ENCODE measurements at places on chromosomes 4 and X.

DNA sequence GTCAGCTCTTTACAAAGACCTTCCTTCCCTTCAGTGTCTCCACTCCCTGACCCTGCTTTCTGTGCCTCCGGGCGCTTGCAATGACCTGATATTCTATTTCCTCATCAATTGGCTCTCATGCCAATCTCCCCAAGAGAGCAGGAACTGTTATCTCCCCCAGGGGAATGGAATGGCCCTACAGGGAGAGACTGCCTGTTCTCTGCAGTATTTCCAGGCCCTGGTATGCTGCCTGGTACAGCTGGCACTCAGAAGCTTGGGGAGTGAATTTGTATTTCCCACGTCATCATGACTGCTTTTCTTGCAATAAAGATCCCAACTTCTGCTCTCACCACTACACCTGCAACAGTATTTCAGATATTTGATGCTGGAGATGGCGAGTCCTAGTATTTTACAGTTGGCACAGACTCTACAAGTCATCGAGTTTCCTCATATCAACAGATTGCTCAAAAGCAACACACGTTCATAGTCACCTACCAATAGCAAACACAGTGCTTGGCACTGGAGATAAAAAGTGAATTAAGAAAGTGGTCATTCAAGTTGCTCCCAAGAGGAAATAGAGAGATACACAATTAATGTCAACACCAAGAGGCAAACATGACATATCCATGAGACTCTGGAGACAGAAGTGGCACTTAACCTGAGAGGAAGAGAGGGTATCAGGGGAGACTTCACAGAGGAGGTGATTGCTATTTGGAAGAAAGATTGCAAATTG, 90.5 kb upstream of the EGFL6 start:
- DNase-seq, result no peak

DNA sequence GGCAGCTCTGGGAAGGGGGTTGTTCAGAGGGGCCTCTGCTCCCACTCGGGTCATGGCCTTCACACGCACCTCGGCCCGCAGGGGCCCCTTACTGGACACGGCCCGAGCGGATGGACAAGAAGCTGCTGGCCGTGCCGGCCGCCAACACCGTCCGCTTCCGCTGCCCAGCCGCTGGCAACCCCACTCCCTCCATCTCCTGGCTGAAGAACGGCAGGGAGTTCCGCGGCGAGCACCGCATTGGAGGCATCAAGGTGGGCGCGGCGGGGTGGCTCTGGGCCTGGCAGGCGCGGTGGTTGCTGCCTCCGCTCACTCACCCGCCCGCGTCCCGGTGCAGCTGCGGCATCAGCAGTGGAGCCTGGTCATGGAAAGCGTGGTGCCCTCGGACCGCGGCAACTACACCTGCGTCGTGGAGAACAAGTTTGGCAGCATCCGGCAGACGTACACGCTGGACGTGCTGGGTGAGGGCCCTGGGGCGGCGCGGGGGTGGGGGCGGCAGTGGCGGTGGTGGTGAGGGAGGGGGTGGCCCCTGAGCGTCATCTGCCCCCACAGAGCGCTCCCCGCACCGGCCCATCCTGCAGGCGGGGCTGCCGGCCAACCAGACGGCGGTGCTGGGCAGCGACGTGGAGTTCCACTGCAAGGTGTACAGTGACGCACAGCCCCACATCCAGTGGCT, 8.3 kb downstream of the FGFR3 start:
- no peak for DNase-seq

- DNase-seq, result no peak
These were observed 169.9 kb upstream of the NDP start for GRCh38 chrX:44143061-44143602.

GRCh38 chr4:32161392-32161791, 1441.2 kb downstream of the PCDH7 start:
- no peak for DNase-seq

DNA sequence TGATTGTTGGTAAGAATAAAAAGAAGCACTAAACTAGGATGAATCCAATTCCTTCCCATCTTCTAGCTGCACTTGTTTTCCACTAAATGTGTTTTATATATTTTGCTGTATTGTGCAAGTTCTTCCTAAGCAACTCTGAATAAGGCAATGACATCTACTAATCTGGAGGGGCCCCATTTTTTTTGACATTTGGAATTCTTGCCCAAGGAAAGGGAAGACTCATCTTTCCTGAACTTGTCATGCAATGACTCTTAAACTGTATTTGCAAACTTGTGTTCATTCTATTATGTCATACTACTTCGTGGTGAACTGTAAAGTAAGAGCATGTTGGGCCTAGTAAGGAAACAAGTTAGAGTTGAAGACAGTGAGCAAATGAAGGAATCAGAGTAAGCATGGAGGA, 45.9 kb downstream of the FREM3 start:
- DNase-seq, result no peak

DNA sequence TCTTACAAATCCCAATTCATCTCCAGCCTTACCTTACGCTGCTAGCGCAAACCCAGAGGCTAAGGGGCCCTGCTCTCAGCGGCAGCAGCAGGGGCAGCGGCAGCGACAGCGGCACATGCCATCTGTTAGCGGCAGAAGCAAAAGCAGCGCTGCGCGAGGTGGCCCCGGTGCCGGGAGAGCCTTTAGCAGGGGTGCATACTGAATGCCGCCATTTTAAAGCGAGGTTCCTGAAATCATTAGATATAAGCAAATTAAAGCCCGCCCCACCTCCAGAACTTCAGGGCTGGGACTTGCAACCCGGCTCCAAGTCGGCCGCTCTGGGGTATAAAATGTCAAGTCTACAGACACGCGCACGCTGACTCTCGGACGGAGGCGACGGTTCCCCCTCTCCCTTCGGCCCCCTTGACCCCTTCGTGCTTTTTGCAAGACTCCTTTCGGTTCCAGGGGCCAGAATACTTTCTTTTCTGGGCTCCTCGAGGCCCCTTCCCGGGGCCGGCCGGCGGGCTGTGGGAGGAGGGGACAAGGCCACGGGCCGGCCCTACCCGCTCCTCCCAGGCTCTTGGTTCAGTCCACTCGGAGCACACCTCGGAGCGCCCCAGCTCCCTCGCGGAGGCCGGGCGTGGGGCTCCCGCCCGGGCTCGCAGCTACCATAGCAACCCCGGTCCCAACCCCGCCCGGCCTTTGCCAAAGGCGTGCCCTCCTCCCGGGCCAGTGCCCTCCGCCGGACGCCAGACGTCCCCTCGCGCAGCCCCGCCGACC, at the start of gene MBNL3:
TSS of gene MBNL3 (minus strand) at position 220 of the 759 bp plus-strand sequence. CDS start 49,427 bp downstream, outside the sequence.
- peak; percentile 45 for DNase-seq

DNA sequence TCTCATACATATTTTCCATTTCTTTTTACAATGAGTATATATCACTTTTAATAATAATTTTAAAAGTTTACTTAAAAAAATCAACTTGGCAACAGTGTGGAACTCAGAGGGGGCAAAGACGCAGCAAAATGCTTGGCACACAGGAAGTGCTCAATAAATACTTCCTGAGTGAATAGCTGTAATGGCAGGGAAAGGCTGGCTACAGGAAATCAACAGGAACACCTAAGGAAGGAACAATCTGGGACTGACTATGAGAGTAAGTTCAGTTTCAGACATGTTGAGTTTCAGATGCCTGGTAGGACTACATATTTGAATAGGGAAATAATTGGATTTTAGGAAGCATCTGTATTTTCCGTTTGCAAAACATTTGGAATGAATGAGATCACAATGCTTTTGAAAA, 137.6 kb downstream of the SCLT1 start:
- DNase-seq, result no peak

DNA sequence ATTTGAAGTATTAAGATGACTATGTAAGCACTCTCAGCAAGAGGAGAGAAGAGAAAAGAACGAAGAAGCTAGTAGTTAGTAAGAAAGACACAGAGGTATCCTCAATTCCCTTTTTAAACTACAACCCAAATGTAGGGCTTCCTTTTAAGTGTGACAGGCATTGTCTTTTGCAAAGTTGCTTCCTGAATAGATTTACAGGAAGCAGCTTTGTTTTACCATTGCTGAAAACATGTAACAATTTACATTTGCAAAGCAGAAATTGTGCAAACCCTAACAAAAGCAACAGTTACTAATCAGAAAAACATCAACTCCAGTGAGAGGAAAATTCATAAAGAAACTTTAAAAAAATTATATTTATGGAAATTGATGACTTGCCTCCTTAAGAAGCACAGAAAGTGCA, 96.4 kb downstream of the FAM13A start:
- DNase-seq, result no peak

DNA sequence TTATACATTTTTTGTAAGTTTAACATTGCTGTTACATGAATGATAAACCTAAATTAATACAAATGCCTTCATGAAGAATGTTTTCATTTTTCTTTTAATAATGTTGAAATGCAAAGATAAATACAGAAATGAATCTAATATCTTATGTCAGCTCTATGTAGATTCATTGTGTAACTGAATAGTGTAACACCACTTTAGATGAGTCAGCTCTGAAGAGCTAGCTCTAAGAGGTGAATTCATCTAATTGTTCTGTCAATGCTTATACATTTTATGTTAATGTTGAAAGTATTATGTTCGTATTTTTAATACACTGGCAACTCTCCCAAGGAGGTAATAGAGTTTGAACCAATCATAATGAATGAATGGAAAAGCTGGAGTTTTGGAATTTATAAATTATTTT, 146.9 kb upstream of the FMR1 start:
- DNase-seq, result no peak

GRCh38 chr4:87030755-87031441, 96.1 kb downstream of the AFF1 start:
- no peak for DNase-seq

DNA sequence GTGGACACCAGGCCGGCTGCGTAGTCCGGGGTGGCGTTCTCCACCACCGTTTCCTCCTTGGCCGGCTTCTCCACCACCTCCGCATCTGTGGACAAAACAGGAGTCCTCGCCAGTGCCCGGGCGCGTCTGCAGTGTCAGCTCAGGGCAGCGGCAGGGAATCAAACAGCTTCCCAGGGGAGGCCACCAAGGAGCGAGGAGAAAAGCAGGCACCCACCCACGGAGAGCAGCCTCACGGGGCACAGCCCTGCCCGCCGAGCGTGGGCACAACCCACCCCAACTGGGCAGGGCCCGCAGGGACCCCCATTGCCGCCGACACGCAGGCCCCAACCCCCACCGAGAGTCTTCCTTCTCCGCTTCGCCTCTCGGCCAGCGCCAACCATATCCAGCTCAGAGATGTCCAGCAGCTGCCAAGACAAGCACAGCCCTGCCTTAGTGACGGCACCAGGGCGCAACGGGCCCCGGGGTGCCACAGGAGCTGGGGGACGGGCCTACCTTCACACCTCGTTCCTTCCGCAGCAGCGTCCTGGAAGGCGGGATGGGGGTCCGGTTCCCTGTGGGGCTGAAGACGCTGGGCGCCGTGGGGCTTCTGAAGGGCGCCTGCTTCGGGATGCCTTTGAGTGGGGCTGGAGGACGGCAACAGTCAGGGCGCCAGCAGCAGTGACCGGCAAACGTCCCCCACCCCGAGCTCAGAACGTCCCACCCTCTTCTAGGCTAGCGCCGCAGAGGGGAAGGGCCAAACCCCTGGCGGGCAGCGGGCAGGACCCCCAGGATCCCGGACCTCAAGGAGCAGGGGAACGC, 22.8 kb downstream of the NELFA start:
- no peak for DNase-seq

DNA sequence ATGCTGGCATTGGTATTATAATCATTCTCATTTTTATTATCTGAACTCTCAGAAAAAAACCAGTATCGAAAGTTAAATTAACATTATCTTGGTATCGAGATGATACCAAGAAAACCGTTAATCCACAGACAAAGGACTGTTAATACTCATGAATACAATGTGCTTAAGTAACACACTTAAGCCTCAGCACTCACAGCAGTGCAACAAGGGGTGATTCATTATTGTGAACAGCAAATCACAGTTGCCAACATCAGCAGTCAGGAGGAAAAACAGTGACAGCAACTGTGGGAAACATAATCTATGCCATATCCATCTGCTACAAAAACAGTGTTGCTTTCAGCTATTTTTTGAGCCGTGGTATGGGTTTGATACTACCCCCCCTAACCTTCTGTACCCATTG, 210.9 kb upstream of the ATOH1 start:
- no peak for DNase-seq

DNA sequence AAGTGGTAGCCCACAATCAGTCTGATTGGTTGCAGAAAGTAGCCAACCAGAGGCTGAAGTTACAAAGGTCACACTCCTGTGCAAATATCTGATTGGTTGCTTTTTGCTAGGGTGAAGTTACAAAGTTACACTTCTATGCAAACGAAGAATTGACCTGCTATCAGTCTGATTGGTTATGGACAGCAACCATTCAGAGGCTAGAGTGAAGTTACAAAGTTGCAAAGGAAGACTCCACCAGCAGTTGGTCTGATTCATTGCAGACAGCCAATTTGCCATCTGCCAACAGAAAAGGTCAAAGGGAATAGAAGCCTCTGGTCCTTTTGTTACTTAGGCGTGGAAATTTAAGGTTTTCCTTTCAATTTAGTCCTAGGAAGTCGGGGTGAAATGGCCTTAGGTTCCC, 377.7 kb downstream of the PRDM5 start:
- DNase-seq, result no peak

- no peak for DNase-seq
These were observed 1.6 kb upstream of the EFNB1 start for GRCh38 chrX:68827256-68827655.

GRCh38 chr4:7584606-7585159, 150.0 kb upstream of the PSAPL1 start:
- no peak for DNase-seq

DNA sequence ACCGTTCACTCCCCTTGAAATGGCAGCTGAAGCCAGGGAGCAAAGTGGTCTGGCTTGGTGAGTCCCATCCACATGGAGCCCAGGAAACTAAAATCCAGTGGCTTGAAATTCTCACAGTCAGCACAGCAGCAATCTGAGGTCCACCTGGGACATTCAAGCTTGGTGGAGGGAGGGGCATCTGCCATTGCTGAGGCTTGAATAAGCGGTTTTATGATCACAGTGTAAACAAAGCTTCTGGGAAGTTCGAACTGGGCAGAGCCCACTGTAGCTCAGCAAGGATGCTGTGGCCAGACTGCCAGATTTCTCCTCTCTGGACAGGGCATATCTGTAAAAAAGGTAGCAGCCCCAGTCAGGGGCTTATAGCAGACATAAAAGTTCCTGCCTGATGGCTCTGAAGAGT, 15.5 kb upstream of the FAAH2 start:
- DNase-seq, result no peak

- DNase-seq, result no peak
These were observed 573.6 kb downstream of the PPP4R3C start for GRCh38 chrX:26889574-26889973.

- no peak for DNase-seq
These were observed 53.2 kb downstream of the TSPAN5 start for GRCh38 chr4:98605216-98605615.

GRCh38 chr4:52554612-52555355, 104.3 kb downstream of the USP46 start:
- DNase-seq, result no peak

- no peak for DNase-seq
These were observed 93.9 kb downstream of the NSUN7 start for GRCh38 chr4:40843696-40844095.

- DNase-seq, result no peak
These were observed 2.6 kb upstream of the KIAA0232 start for GRCh38 chr4:6779667-6780565.

- DNase-seq, result no peak
These were observed 39.3 kb downstream of the AFM start for GRCh38 chr4:73520821-73521220.

Data from stimulated activated CD8-positive, alpha-beta memory T cell treated with anti-CD3 and anti-CD28 coated beads, Interleukin-12 subunit alpha, Interleukin-12 subunit beta, amount 100 ng/mL, for 1 hour (primary cell).